Endothelial cell of umbilical vein (primary cell): ENCODE measurements at places on chromosomes 5 and 9.

DNA sequence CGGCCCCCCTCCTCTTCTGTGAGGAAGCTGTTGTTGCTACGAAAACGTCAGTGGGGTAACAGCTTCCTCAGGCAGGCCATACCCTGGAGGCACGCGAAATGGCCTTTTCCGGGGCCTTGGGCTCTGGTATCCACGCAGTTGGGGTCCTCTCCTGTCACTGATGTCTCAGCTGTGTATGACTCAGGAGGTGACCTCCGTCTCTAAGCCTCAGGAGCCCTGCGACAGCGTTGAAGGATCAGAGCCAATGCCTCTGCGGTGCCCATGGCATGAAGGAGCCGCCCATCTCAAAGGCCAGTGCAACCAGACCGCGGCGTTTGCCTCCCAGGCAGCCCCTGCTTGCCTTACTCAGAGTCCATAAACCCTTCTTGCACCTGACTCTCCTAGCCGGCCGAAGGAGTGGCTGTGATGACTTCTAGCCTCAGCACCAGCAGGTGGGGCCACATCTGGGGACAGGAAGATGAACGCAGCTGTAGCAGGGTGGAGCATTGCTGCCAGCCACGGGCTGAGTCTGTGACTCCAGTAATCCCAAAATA lies 1.0 kb upstream of the MXD3 start:
- no peak for DNase-seq

- DNase-seq: no peak
Observed at GRCh38 chr5:132493821-132494220, 3.2 kb upstream of the IRF1 start.

DNA sequence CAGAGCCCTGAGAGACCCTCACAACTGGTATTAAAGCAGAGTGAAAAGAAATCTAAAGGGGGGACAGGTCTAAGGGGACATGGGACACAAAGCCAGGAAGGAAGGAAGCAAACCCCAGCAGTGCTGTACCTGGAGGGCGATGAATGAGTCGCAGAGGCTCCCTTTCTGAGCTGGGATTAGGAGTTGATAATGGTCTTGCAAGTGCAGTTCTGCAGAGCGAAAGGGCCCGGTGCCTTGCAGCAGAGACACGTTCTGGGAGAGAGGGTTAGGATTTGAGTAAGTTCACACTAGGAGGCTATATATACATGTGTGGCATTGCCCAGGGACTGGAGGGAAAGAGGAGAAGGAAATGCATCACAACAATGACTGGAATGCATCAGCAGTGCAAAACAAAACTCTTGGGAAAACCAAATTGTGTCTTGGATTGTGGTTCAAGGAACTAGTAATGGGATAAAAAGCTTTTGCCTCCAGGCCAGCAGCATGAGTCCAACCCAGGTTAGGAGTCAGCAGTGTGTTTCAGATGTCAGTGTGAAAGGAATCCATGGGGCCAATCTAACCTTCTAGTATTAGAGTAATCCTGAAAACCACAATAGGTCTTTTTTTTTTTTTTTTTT lies 38.8 kb upstream of the LIFR start:
- DNase-seq: no peak

GRCh38 chr5:57687596-57687995 lies 205.0 kb upstream of the ACTBL2 start:
- DNase-seq: no peak
